ENCODE measurements at places on chromosomes 5 and 9.

DNA sequence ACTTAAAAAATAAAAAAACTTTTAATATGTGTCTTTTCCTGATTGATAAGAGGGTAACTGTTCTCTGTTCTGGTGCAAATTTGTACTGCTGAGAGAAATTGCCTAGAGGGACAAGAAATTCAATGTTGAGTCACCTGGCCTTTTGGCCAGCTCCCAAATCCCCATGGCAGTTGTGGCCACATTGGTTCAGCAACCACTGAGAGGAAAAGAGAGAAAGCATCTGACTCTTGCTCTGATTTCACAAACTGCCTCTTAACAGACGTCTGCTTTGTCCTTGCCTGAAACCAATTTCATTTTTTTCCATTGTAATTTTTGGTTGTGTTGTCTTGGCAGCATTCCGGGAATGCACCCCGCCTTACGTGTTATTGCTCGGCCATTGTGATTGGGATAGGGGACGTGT is 42.4 kb downstream of the NTRK2 start:
- no peak for DNase-seq

GRCh38 chr9:133306242-133307204 is 29.5 kb downstream of the SURF6 start:
- DNase-seq = no peak

GRCh38 chr5:142078221-142078620 is 30.4 kb upstream of the NDFIP1 start:
- DNase-seq = no peak

DNA sequence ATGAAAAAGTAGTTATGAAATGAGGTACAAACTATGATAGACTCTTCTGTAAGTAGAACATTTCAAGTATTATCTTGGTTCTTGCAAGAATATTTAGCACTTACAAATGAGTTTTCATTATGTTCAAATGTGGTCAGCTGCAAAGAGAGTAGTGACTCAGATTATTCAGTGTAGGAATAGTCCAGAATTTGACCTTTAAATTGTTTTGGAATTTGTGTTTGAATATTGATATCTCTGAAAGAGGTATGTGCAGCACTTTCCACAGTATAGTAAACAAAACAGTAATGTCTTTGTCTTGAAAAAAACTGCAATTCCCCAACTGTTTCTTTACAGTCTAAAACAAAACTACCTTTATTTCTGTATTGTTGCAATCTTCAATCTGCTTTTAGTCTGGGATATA is 56.1 kb downstream of the WDR70 start:
- DNase-seq = no peak

GRCh38 chr5:11398728-11399127 is 505.5 kb downstream of the CTNND2 start:
- DNase-seq = no peak

DNA sequence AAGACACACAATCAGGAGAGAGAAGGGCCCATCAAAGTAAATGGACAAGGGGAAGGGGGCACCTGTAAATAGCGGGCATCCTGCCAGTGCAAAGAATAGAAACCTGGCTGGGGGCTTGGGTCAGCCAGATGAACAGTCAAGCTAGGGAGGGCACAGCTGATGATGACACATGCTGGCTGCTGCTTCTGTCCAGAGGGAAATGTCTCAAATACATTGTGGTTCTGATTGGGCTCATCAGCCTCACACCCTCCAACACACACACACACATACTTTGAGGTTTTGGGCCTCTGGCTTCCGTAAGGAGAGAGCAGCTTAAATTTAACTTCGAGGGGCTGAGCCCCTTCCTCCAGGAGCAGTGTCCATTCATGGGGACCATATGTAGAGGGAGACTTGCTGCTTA is 27.6 kb upstream of the SPATA31E1 start:
- no peak for DNase-seq

GRCh38 chr5:90344689-90345088 is 64.9 kb downstream of the CETN3 start:
- no peak for DNase-seq

Measured in T-helper 22 cell (primary cell).